Left lobe of liver (tissue), 2 donors: ENCODE measurements at places on chromosomes 3 and 15.

DNA sequence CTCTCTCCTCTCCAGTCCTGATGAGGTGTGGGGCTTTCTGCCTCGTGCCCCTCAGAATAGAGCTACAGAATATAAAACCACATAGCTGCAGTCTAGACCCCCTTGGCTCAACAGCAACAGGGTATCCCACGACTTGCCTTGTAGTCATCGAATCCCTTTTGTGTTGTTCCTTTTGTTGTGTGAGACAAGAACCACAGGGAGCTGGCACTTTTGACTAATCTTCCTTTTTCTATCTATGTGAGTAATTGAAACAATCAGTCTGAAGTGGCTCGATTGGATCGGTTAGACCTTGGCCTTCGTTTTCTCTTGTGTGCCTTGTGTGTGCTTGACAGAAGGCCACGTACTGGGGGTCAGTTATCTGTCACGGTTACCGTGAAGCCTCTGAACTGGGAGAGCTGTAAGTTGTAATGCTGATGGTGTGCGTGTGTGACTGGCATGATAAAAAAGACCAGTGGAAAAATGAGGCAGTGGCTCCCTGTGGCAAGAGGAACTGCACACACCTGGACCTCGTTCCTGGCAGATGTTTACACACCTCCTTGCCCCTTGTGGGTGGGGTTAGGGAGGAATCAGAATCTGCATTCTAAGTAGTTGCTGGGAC is 23.2 kb upstream of the IQCF6 start:
- DNase-seq = no peak

- DNase-seq = peak; percentile 94
Observed at GRCh38 chr3:177615015-177615414, 417.7 kb upstream of the TBL1XR1 start.

DNA sequence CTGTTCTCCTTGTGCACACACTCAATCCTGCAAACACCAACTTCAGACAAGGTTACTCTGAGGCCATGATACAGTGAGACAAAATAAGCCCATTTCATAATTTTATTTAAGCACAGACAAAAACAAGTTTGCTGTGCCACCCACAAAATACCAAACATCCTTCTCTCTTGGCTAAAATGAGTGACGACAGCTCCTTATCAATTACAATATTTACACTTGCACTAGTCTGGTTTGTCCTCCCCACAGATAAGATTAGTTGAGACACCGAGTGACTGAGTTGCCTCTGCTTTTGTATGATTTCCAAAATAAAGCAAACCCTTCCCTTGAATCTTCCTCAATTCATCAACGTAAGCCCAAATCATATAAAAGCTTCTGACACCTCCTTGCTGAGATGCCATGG is 233.5 kb upstream of the ATP10A start:
- DNase-seq = no peak

GRCh38 chr3:177345049-177345972 is 148.0 kb upstream of the TBL1XR1 start:
- peak; percentile 70 for DNase-seq

DNA sequence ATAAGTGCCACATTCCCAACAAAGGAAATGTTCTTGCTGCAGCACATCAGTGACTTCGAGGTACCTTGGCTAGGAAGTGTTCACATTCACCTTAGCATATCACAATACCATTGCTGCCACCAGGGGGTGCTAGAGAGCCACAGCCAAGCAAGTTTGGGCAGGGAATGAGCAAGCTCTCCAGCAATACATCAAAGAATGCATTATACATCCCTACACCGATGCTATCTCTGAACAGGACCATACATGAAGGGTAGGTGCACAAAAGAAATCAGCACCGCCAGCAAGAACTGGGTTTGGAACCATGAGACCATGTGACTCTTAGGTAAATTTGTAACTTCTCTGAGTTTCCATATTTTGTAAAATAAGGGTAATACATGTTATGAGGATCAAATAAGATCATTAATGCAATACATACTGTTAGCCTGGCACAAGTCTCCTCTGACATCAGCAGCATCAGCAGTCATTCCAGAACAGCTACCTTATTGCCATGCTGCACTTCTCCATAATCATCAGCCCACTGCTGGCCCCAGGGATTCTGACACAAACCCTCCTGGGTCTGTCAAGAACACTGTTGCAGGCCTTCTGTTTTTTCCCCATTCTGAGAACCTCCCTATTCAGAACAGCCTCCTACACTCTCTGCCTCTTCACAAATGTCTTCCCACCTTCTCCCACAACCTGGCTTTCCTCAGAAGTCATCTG is 37.5 kb downstream of the RYK start:
- peak; percentile 80 for DNase-seq

DNA sequence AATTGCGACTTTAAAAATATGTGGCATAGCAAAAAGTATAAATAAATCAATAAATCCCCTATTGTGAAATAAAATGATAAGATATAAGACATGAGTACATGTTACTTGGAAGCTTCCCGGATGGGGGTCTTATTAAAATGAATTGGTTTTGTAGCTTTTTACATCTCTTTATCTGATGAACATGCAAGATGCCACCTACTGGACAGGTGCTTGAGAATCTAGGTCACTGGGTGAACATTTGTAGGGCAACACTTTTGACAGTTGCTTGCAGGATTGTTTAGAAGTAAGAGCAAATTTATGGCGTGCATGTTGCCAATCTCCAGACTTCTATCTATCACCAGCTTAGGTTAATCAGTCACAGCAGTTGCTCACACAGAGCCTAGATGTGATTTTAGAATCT is 362.7 kb upstream of the SUCLG2 start:
- DNase-seq = no peak

- no peak for DNase-seq
Observed at GRCh38 chr15:37698679-37699078, 235.8 kb upstream of the TMCO5A start.

- DNase-seq = no peak
Observed at GRCh38 chr3:67059443-67059842, 61.3 kb downstream of the KBTBD8 start.

- DNase-seq = no peak
Observed at GRCh38 chr3:27022096-27022761, 347.0 kb downstream of the NEK10 start.

DNA sequence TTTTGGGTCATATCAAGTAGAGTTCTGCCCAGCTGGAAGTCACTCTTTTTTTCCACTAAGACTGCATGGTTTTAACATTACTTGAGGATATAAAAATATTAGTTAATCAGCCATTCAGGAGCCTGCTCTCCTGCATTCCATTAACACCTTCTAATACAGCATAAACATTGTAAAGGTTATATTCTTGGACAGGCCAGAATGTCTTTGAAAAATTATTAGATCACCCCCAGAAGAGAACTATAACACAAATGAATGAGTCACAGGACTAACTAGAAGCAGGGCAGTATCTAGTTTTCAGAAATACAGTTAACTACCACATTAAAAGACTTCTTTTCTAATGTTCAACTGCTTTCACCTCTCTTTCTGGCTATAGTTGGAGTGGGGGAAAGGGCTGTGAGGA is 80.9 kb downstream of the THBS1 start:
- no peak for DNase-seq

DNA sequence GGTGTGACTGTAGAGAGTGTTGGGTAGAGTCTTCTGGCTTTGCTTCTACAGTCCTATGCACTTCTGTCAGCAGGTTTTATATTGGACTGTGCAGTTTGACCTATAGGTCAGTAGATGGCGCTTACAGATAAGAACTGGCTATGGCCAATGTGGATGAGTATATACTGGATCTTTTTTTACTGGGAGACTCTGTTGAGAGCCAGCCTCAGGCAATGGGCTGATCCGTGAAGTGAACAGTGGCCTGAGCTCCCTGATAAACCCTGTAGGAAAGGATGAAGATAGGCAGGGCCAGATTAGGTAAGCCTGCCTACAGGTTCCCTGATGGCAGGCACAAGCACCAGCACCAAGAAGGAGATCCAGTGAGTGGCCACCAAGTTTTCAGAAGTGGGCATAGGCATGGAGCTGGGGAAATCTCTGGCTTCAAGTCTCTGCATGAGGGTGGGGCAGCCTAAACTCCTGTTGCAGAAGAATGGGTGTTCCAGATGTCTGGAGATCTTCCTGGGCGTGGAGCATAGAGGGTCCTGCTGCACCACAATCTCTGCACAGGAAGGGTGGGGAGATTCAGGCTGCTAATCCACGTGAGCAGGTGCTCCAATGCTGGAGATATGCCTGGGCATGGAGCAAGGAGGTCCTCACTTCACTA is 326.0 kb upstream of the SGO1 start:
- DNase-seq = no peak

DNA sequence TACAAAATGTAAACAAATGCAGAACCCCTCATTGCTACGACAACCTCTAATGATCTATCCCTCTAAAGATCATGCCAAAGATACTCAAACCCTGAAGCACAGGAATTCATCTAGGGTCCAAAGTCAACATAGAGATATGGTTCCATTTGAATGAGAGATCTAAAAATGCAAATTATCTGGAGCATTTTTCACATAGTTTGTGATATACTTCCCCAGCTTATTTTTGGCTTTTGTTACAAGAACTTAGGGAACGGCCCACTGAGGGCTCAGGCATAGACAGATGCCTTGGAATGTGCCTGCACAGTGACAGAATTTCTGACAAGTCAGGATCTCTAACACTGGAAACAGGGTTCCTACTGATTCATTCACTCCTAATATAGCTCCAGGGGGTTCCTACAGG is 258.9 kb upstream of the THBS1 start:
- DNase-seq = no peak

DNA sequence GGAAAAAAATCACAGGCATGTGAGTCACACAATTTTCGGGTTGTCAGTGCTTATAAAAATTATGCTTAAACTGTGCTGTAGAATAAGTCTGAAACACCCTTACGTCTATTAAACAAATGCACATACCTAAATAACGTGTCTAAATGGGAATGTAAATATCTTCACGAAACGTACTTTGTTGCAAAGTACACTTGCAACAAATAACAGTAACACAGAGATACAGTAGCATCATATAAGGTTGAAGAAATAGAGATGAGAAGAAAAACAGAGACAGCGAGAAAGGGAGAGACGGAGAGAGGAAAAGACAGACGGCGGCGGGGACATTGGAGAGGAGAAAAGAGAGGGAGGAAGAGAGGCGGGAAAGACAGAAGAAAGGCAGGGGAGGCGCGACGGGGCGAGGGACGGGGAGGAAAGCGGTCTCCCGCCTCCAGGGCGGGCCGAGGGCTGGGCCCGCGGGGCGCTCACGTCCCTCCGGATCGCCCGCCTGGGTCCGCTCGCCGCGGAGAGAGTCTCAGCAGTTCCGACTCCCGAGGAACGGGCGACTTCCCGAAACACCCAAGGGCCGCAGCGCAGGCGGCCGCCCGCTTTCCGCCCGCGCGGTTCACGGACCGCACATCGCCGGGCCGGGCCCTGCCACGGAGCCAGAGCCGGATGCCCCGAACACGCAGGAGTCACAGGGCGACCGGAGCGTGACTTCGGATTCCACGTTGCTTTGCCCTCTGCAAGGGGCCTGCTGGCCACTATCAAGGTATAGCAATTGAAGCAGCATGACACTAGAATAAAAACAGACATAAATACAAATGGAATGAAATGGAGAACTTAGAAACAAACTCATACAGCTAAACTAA is 153.4 kb downstream of the LMLN start:
- DNase-seq = no peak

GRCh38 chr3:195061756-195062655 is 209.0 kb downstream of the XXYLT1 start:
- no peak for DNase-seq

DNA sequence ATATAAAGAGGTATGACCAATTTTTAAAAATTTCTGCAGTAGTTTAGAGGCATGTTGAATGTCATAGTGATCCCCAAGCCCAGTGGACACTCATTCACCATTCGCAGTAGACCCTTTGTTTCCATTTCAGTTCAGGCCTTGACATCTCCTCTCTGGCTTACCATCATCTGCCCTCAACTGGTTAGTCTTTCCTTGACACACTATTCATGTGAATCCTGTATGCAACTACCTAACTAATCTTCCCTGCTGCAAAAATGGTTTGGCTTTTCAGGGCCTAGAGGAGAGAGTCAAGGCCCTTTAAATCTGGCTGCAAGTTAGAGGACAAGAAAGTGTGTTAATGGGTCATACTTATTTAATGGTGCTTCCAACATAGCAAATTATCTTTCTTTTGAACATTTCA is 10.9 kb downstream of the APH1B start:
- DNase-seq = no peak

- DNase-seq = no peak
Observed at GRCh38 chr15:72387741-72388140, 10.4 kb upstream of the TMEM202 start.

GRCh38 chr3:71763426-71763825 is 9.8 kb downstream of the GPR27 start:
- DNase-seq = no peak

- no peak for DNase-seq
Observed at GRCh38 chr3:111277226-111277625, 205.6 kb downstream of the NECTIN3 start.

DNA sequence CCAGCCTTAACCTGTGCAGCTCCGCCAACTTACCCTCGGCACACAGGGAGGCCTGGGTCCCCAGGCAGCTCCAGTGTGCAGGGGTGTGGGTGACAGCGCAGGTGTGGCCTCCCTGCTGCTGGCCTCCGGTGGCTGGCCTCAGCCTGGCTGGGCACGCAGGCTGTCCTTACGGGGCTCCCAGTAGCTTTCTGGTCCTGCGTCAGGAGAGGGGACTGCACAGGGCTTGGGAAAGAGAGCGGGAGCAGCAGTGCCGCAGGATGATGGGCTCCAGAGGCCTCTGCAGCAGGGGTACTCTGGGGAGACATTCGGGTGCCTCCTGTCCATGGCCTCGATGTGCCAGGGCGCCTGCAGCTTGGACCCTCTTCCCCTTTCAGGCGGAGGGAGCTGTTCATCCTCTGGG is 9.4 kb downstream of the APBA2 start:
- DNase-seq = no peak

DNA sequence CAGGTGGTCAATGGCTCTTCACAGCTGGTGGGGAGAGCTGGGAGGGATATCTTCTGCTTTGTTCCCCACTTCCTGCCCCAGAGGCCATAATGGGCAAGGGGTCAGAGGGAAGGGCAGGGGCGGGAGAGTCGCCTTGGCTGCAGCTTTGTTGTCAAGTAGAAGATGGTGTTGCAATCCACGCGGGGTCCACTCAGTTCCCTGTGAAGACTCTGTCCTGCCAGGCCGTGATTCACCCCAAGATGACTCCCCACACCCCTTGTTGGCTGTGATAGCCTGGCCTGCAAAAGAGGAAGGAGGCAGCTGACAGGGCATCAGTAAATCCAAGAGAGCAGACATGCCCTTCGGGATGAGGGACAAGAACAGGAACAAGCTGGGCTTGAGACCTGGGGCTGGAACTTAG is 6.9 kb downstream of the GALNT15 start:
- DNase-seq = no peak

GRCh38 chr15:66859688-66860253 is 157.7 kb downstream of the SMAD6 start:
- DNase-seq = no peak

DNA sequence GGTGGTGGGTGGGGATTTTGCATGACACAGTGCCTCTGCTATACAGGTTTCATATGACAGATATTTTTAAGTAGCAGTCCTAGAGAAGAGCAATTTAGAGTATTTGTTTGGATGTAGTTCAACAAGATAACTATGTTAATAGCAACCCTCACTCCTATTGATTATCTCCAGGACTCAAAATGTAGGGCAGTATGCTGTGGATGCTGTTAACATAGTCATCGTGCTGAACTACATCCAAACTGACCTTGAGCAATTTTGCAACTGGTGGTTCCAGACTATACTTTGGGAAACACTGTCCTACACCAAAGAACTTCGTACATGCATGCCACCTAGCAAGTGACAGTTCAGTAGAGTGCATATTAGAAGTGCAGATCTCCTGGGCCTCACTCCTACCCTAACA is 117.6 kb downstream of the IL5RA start:
- peak; percentile 69 for DNase-seq

GRCh38 chr15:77564341-77564740 is 68.4 kb downstream of the LINGO1 start:
- no peak for DNase-seq

GRCh38 chr15:101600035-101600434 is 52.1 kb downstream of the TM2D3 start:
- DNase-seq = no peak
